ENCODE measurements at places on chromosomes 2 and 18.
A peak's percentile ranks its signal among the peaks of the same experiment; 100 is the strongest.

DNA sequence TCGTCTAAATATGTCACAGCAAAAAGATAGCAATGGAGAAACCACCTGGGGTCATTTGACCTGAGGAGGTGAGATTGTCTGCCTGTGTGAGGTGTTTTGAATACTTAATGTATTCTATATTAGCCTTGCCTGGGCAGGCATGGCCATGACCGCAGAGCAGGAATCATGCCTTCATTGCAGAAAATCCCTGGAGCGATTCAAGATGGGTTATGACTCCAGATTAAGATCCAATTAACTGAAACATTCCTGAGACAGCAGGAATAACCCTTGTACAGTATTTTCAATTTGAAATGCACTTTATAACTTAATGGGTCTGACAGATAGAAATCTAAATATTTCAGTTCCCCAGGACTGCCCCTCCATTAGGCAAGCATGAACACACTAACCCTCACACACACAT lies 227.3 kb upstream of the RAB6C start:
- no peak for DNase-seq

DNA sequence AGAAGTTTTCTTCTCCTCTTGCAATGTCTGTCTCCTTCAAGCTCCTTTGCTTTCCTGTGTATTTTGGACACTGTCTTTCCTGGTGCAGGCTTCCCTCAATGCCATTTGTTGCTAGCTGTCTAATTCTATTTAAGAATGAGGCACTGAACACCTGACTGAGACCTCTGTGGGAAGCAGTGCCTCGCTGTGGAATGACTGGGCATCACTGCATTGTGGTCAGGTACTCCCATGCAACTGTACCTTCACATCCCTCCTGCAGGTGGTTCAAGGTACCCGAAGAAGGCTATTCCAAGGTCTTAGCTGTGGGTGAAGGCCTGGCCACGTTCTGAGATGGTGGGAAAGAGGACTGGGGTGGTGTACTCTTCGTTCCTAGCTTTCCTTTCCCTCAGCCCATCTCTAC lies 152.8 kb upstream of the CTAGE1 start:
- DNase-seq: no peak

GRCh38 chr18:1057367-1057766 lies 152.7 kb downstream of the ADCYAP1 start:
- no peak for DNase-seq

DNA sequence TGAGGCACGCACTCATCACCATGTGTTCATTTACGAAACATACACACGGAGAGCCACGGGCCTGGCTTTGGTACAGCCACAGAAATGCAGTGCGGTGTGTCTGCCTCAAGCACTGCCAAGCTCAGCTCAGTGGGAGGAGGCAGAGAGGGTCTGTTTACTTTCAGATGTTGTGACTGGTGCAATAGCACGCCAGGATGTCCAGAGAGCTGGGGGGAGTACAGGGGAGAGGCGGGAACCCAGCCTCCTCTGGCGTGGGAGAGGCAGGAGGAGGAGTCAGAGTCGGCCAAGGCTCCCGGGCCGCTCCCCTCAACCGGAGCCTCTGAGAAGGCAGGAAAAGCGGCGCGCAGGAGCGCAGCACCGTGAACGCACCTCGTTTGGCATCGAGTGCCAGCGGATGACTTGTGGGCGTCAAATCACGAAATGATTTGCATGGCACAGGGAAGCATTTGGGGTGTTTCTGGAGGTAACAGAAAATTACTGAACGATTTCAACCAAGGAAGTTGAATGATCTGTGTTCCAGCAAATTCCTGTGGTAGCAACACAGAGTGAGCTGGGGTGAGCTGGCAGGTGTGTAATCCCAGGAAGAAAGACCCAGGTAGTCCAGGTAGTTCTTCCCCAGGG lies 143.0 kb downstream of the ZNF516 start:
- no peak for DNase-seq

DNA sequence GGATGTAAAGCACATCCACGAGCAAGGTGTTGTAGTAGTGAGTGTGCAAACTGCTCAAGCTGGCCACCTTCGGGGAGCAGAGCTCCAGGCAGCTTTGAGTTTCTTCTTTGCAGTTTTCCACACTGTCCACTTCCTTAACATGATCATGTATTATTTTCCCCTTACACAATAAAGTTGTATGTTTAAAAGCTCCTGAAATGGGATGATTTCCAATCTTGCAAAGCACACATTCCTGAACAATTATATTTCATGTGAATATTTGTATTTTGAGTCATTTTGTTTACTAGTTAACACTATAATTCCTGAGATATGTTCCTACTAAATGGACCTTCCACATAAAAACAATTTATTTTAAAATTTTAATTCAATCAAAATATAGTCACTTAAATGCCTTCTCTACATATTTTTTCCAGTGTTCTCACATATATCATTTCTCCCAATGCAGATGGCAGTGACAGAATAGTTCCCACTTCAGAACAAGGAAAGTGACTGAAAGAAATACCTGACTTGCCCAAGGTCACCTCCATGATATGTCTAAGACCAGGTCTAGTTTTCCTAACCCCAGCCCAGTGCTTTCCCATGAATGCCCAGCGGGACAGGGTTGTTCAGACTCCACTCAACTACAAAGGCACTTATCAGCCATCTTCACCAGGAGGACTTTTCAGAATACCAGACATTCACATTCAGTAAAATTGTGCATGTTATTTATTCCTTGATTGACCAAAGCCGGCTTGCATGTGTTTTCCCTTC lies 5.5 kb downstream of the CYB5A start:
- DNase-seq: no peak

GRCh38 chr2:203802342-203803052 lies 65.1 kb upstream of the CTLA4 start:
- peak; percentile 59 for DNase-seq

- peak; percentile 43 for DNase-seq
These were observed 3.2 kb downstream of the ID2 start for GRCh38 chr2:8684878-8685696.

DNA sequence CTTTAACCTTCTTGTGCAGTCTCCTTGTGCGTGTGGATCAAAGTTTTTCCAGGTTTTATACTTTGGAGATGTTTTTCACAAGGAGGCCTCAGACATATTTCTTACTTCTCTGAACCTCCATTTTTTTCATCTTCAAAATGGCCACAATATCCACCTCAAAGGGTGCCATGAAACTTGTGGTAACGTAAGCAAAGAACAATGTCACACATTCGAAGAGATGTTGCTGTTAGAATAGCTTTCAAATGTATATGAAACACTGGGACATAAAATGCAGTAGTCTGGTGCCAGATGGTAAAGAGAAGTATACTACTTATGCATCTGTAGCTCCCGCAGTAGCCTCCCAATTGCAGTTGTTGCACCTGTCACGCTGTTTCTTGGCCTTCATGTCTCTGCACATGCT lies 2.6 kb upstream of the KRCC1 start:
- DNase-seq: no peak

DNA sequence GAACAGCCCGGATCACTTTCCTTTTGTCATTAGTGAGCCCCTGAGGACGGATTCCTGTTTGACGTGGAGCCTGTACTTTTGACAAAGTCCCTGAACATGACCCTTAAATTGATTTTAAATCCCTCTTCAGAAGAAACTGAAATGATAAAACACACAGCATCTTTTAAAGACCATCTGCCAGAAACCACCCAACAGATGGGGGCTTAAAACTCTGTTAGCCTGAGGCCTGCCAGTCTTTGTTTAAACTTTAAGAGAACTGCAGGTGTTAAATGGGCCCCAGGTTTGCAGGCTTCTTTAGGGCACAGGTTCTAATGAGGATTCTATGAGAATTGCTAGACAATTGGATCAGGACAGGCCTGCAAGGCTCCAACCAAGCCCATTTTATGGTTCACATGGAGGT lies 177.9 kb downstream of the ALK start:
- no peak for DNase-seq

GRCh38 chr2:97808816-97809215 lies 95.4 kb downstream of the ZAP70 start:
- DNase-seq: no peak

GRCh38 chr2:100260712-100261620 lies 61.3 kb downstream of the LONRF2 start:
- DNase-seq: no peak

DNA sequence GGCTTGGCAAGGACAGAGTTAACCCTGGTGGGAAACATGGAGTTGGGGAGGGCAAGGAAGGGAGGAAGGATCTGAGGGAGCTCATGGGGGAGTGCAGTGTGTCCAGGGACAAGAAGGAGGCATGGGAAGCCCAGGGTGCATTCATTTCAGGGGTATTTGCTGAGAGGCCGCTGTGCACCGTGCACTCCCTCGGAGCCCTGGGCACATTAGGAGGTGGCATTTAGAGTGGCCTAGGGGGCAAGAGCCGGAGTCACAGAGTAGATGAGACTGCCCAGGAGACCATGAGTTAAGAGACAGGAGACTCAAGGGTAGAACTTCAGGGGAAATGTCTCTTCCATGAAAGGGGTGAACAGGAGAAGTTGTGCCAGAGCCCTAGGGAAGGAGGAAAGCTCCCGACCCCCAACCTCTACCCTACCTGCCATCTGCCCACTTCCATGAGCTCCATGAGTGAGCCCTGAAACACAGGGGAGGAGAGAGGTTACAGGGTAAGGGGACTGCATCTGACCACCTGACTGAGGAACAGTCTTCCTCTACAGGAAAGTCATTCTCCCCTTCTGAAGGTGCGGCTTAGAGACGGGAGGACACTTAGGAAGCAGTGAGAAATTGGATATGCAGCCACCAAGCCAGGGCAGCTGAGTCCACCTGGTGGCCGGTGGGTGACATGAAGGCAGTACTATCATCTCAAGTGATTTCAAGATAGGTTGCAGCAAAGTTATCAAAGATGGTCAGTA lies 58.5 kb upstream of the COPS8 start:
- peak; percentile 26 for DNase-seq

- DNase-seq: no peak
These were observed 39.9 kb downstream of the TANK start for GRCh38 chr2:161199912-161200701.

GRCh38 chr2:222598611-222599010 lies 57.3 kb downstream of the FARSB start:
- no peak for DNase-seq

- DNase-seq: no peak
These were observed 245.6 kb downstream of the TPGS2 start for GRCh38 chr18:36582988-36583745.

DNA sequence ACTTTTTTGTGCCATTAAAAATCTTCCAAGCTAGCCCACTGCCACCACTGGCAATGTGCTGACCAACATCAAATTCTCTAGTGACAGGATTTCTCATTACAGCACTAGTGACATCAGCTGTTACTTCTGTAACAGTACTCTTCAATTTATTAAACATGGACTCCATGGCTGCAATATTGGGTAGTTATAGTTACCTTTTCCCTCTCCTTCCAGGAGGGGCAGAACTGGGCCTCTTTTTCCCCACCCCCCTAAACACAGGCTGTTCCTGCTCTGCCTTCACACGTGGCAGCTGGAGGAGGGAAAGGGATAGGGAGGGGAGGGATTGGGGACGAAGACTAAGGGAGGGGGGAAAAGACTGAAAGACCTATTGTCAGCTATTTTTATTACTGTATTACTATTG lies 38.1 kb downstream of the TRAK2 start:
- no peak for DNase-seq

GRCh38 chr2:201574766-201575165 lies 68.5 kb downstream of the TMEM237 start:
- DNase-seq: no peak

DNA sequence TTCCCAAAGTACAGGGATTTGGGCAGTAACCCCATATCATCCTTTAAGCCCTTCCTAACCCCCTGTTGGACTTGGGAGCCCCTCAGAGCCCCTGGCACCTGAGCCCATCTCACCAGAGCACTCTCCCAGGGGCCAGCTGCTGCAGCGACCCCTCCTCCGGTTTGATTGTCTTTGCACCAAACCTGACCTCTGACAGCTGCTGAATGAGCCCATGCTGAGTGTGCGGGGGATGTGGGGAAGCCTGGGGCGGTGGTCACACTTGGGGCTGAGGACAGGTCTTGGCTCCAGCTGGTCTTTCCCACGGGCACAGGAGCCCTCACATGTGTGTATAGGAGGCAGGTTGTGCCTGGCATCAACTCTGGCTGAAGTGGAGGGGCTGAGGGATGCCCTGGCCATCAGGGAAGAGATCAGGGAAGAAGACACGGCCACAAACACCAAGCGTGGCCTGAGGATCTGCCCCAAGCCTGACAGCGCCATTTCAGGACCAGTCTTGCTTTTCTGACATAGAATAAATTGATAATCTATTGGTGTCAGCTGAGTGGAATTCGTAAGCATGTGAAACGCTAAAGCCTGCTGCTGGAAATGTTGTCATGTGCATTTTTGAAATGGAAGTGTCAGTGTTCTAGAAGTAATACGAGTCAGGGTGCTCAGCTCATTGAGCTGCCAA lies 102.4 kb downstream of the ACKR3 start:
- no peak for DNase-seq

DNA sequence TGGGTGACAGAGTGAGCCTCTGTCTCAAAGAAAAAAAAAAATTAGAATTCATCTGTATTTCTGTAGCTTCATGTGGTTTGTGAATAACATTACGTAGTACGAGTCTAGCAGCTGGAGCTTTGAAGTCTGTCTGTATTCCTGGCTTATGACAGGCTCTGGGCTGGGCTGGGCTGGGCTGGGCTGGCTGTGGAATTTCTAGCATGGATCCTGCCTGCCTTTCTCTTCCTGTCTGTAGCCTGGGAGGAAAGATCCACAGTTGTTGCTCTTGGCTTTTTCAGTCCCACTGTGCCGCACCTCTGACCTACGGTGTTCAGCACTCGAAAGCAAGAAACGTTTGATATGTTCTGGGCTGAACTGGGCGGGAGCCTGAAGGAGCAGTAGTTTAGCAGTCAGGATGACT lies 55.4 kb downstream of the BOLA3 start:
- no peak for DNase-seq

DNA sequence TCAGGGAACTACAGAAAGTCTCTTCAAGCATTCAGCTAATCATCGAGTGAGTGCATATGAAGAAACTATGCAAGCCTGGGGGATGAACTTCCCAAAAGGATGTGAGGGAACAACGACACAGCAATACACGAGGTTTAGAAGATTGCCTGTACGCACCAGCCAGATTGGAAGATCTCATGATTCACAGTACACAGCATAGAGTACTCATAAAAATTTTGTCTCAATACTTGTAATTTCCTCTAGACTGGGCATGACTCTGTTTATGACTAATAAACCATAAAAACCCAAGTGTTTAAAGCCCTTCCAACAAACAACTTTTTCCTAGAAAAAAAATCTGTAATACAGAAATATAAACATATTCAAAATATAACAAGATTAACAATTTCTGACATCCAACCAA lies 279.7 kb downstream of the KCNJ3 start:
- no peak for DNase-seq

GRCh38 chr2:9630117-9630735 lies 571 bp downstream of the YWHAQ start:
- peak; percentile 84 for DNase-seq

DNA sequence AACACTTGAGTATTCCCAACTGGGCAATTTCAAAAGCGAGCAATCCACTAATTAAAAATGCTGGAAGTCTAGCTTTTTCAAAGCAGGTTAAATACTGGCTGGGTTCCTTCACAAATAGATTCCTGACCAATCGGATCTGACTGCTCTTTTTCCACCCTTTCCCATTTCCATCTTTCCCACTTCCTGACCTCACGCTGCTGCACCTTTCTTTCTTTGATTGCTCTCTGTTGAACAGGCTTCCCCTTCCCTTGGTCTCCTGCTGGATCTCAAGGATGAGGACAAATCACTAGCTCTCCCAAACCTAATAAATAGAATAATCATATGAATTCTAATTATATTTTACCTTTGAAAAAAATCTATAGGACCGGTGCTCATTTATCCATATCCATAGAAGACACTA lies 121.2 kb downstream of the TCF4 start:
- DNase-seq: no peak

All from activated naive CD4-positive, alpha-beta T cell treated with anti-CD3 and anti-CD28 coated beads, Interleukin-2, amount 50 U/mL, for 16 hours (primary cell).